Tongue (tissue), 3 donors: ENCODE measurements at places on chromosomes 4 and X. TPM values are rescaled to one million over a fixed set of nuclear protein-coding genes. Genes with fewer than 3 reads are reported as not detected.

SYTL5 gene
- total RNA-seq = 1.3 TPM

FDCSP gene
- total RNA-seq = not detected

PCDH19 gene
- total RNA-seq = 2.9 TPM

CSAG1 gene
- total RNA-seq = not detected

ZNF330 gene
- total RNA-seq = 38.1 TPM

CXCL13 gene
- 0.31 TPM for total RNA-seq

GPR82 gene
- 0.10 TPM for total RNA-seq

RBM46 gene
- total RNA-seq = not detected

TNMD gene
- 3.4 TPM for total RNA-seq

CT45A7 gene
- not detected for total RNA-seq

RPS6KA6 gene
- 10.3 TPM for total RNA-seq

IQCM gene
- not detected for total RNA-seq

TRO gene
- 47.0 TPM for total RNA-seq

RADX gene
- 4.0 TPM for total RNA-seq

NMU gene
- 6.2 TPM for total RNA-seq

L1CAM gene
- 17.5 TPM for total RNA-seq

CASP6 gene
- total RNA-seq = 18.4 TPM

AMTN gene
- total RNA-seq = not detected

HS3ST1 gene
- total RNA-seq = 0.51 TPM

SRPX2 gene
- 30.4 TPM for total RNA-seq

ATP8A1 gene
- total RNA-seq = 14.8 TPM

APLN gene
- total RNA-seq = 6.9 TPM

CSN1S1 gene
- not detected for total RNA-seq

DRP2 gene
- total RNA-seq = 2.1 TPM

SPANXN3 gene
- not detected for total RNA-seq

ARSJ gene
- 9.5 TPM for total RNA-seq

GK gene
- total RNA-seq = 8.6 TPM

DMRTC1 gene
- total RNA-seq = 0.62 TPM

MBNL3 gene
- total RNA-seq = 24.7 TPM

INTS12 gene
- 19.3 TPM for total RNA-seq

OPRPN gene
- not detected for total RNA-seq

DCAF4L1 gene
- total RNA-seq = not detected

SHROOM4 gene
- total RNA-seq = 10.2 TPM

KLKB1 gene
- total RNA-seq = 1.2 TPM

PHEX gene
- total RNA-seq = 0.31 TPM

NLRP2B gene
- not detected for total RNA-seq

BEX2 gene
- total RNA-seq = 35.9 TPM

PIN4 gene
- 7.2 TPM for total RNA-seq

ZDHHC9 gene
- 15.0 TPM for total RNA-seq

LRCH2 gene
- 7.8 TPM for total RNA-seq
